Cardiac ventricle fibroblast (primary cell): ENCODE measurements at places on chromosomes 16 and 17. TPM values are rescaled to one million over a fixed set of nuclear protein-coding genes. Genes with fewer than 3 reads are reported as not detected.

Gene ALDH3A1
- 0.73 and 4.0 TPM in 2 replicates for total RNA-seq

Gene CSH1
- total RNA-seq: not detected in 2 replicates

Gene RBFOX1
- total RNA-seq: not detected in 2 replicates

Gene SBK1
- total RNA-seq: not detected in 2 replicates

Gene KRTAP1-1
- not detected in 2 replicates for total RNA-seq

Gene CDH16
- total RNA-seq: not detected in 2 replicates

Gene METTL16
- 16.2 and 26.1 TPM in 2 replicates for total RNA-seq

Gene PLXDC1
- total RNA-seq: 8.8 and 15.4 TPM in 2 replicates

Gene SPATA20
- 68.9 and 129 TPM in 2 replicates for total RNA-seq

Gene ZNF469
- total RNA-seq: 6.3 and 7.1 TPM in 2 replicates

Gene PRAC1
- not detected in 2 replicates for total RNA-seq

Gene ACSM2A
- total RNA-seq: 0.10 TPM in 1 of 2 replicates, not detected in the other
